NCI-H82 (cell line): ENCODE measurements at places on chromosomes 6 and 20.
A peak's percentile ranks its signal among the peaks of the same experiment; 100 is the strongest.

DNA sequence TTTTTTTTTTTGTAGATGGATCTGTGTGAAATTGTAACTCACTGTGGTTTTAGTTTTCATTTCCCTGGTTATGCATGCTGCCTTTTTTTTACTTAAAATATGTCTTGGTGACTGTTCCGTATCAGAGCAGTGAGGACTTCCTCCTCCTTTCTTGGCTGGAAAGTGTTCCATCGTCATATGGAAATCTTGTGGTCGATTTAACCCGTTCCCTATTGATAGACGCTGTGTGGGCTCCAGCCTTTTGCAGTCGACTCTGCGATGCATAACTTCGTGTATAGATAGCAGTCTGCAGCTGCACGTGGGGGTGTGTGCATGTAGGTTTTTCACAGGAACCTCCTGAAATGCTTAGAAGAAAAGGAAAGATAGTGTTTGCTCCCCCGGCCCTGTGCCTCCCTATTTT lies 28.1 kb upstream of the PNPLA1 start:
- DNase-seq: no peak

- no peak for DNase-seq
Measured at GRCh38 chr6:130500693-130501092, 134.9 kb downstream of the TMEM200A start.

DNA sequence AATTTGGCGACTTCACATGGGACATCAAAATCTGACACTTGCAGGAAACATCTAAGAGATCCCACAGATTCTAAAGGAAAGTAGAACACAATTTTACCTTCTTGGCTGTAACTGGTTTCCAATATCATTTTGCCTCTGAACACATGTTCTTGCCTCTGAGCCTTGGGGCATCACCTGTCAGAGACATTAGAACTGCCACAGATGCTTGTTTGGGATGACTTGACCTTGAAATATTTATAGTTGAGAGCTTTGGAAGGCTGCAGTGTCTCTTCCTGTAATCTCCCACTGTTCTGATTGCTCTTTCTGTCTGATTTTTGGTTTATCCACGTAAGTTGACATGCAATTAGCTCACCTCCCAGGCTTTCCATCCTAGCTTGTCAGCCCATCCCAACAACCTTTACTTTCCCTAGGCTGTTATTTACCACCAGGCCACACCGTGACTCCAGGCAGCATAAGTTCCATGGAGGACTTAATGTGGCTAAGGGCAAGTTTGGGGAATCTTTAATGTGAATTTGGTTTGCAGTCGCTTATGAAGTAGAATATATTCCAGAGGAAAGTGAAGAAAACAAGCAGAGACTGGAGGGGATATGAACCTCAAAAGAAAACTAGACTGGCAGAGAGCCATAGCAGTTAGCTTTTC lies 256.5 kb upstream of the RIN2 start:
- DNase-seq: no peak

DNA sequence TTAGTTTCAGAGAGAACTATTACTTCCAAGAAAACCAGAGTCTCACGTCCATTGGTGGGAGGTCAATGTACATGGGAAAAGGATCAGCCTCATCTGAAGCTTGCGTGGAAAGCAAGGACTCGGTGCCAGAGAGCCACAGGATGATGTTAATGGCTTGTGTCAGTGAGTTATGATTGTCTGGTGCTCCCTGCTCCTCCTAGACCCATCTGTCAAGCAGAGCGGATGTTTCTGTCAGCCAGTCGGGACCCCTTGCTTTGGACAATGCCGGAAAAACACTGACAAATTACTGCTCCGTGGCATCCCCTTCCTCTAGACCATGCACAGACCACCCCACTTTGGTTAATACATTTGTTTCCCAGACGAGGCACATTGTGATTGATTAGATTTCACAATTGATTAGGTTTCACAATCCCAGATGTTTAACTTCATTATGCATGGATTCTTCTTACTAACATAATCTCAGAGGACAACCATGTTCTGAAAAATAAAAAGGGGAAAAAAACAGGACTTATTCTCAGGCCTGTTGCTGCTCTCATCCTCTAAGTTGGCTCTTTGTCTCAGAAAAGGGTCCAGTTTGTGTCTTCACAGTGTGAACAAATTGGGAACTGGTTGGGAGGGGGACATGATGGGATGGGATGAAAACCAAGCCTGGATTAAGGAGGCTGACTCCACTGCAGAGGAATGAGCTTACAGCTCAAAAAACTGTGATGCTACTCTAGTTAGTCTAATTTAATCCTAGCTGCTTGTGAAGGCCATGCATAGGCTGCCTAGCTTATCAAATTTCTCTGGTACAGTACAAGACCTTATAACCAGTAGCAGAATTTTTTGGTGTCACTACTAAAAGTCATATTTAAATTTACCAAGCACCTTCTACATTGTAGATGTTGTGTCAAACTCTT lies 51.9 kb downstream of the UNC5CL start:
- no peak for DNase-seq

DNA sequence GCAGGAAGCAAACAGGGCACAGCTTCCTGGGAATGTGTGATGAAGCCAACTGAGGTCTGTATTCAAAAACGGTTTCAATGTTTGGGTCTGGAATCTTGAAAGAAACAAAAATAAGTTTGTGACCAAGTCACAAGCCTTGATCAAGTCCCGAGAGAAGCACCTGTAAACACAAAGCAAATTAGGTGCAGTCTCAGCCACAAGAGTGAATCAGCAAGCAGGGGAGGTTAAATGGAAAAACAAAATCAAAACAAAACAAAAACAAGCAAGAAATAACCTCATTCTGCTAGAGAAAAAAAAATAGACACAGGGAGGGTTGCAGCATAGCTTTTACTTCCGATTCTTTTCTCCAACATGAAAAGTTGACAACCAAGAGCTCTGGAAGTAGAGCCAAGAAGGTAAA lies 201.7 kb downstream of the CLIC5 start:
- DNase-seq: no peak

GRCh38 chr6:113629975-113630737 lies 227.0 kb upstream of the MARCKS start:
- DNase-seq: no peak

- no peak for DNase-seq
Measured at GRCh38 chr20:63219866-63220521, 4.1 kb upstream of the YTHDF1 start.

DNA sequence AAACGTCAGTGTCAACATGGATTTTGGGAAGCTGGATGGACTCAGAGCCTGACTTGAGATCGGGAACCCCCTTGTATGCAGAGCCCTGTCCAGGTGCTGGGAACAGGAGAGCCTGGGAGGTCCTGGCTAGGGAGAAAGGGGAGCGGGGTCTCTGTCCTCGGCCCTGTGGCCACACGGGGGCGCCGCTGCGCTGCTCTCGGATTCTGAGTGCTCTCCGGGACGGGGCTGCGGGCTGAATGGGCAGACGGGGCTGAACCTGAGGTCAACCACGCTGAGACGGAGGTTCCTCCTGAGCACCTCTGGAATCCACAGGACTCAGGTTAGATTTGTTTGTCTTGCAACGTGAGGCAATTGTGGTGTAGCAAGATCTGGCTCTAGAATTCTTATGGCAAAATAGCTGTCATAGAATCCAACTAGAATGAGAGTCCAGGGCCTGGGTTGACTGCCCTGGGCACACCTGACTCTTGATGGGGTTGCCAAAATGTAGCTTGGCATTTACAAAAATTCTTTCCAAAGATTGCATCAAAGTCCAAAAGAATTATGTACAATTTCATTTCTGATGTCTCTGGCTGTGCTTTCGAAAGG lies 20.6 kb upstream of the HLA-F start:
- peak; percentile 53 for DNase-seq

DNA sequence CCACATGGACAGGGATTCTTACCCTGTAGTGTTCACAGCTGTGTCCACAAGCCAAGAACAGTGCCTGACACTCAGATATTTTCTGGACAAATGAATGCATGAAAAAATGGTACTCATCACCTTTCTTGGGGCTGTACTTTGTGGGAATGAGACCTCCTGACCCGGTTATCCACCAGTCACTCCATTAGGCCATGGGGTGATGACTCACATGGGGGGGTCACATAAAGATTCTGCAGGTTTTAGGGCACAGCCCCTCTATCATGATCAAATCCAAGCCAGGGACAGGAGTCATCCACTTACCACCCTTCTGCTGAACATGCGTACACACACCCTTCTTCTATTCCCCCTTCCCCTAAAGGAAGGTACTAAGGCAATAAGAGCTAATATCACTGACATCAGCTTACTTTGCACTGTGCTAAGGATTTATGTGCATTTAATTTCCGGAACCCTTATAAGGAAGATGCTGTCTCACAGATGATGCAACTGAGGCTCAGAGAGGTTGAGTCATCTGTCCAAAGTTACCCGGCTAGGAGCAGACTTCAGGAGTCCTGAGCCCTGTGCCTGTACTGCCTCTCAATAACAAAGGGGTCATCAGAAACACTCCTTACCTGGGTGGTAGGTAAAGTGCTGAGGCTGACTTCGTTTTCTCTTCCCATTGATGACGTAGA lies 107.8 kb downstream of the NFATC2 start:
- DNase-seq: no peak

DNA sequence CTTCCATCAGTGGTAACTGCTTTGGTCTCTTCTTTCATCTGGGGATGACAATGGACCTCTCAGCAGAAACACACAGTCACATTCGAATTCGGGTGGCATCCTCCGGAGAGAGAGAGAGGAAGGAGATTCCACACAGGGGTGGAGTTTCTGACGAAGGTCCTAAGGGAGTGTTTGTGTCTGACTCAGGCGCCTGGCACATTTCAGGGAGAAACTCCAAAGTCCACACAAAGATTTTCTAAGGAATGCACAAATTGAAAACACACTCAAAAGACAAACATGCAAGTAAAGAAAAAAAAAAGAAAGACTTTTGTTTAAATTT lies 6.1 kb downstream of the EDN1 start:
- no peak for DNase-seq

- no peak for DNase-seq
Measured at GRCh38 chr6:143323729-143324470, 126.6 kb downstream of the ADAT2 start.
